Regular cardiac myocyte (primary cell): ENCODE measurements at places on chromosomes 2 and 18. TPM values are rescaled to one million over a fixed set of nuclear protein-coding genes. Genes with fewer than 3 reads are reported as not detected.

GNAL gene
- under 0.01 and 0.28 TPM in 2 replicates for total RNA-seq

EGR4 gene
- total RNA-seq, result not detected in 2 replicates

DNAJC5G gene
- total RNA-seq, result not detected in 2 replicates

MDH1 gene
- 188 and 206 TPM in 2 replicates for total RNA-seq

MROH2A gene
- not detected in 2 replicates for total RNA-seq

C2orf74 gene
- total RNA-seq, result 18.3 and 21.5 TPM in 2 replicates

ACYP2 gene
- total RNA-seq, result 14.6 and 20.0 TPM in 2 replicates

TCF23 gene
- total RNA-seq, result not detected in 2 replicates

CACNB4 gene
- total RNA-seq, result 2.3 and 20.0 TPM in 2 replicates

RAB3GAP1 gene
- total RNA-seq, result 64.6 and 94.1 TPM in 2 replicates

ZC3H6 gene
- 1.5 and 5.1 TPM in 2 replicates for total RNA-seq

LYG2 gene
- not detected in 2 replicates for total RNA-seq

LIMS4 gene
- total RNA-seq, result 8.1 and 14.1 TPM in 2 replicates

CNDP1 gene
- total RNA-seq, result not detected in 2 replicates

TMEM150A gene
- total RNA-seq, result 7.5 and 8.5 TPM in 2 replicates

SCYGR6 gene
- total RNA-seq, result not detected in 2 replicates

HOXD12 gene
- total RNA-seq, result not detected in 2 replicates

DRC1 gene
- under 0.01 TPM in 1 of 2 replicates, not detected in the other for total RNA-seq
